ENCODE measurements at places on chromosomes 4 and X. TPM values are rescaled to one million over a fixed set of nuclear protein-coding genes. Genes with fewer than 3 reads are reported as not detected.

- DNase-seq, result no peak
Measured at GRCh38 chr4:85955620-85956292, 404.1 kb downstream of the MAPK10 start.

ZNF280C gene
- polyA plus RNA-seq, result 1.7 TPM

GRCh38 chrX:13605611-13606010, 36.2 kb downstream of the EGFL6 start:
- no peak for DNase-seq

- DNase-seq, result no peak
Measured at GRCh38 chr4:105550641-105551040, 1.8 kb upstream of the ARHGEF38 start.

Data from lung (tissue), 17 donors.